H7 (cell line): ENCODE measurements at places on chromosomes 11 and 22. TPM values are rescaled to one million over a fixed set of nuclear protein-coding genes. Genes with fewer than 3 reads are reported as not detected.

PRODH gene
- 34.3 and 53.1 TPM in 2 replicates for total RNA-seq

HORMAD2 gene
- not detected in 2 replicates for total RNA-seq

C11orf91 gene
- not detected in 2 replicates for total RNA-seq

MN1 gene
- 22.1 and 26.4 TPM in 2 replicates for total RNA-seq

HBG2 gene
- not detected in 2 replicates for total RNA-seq

DNA sequence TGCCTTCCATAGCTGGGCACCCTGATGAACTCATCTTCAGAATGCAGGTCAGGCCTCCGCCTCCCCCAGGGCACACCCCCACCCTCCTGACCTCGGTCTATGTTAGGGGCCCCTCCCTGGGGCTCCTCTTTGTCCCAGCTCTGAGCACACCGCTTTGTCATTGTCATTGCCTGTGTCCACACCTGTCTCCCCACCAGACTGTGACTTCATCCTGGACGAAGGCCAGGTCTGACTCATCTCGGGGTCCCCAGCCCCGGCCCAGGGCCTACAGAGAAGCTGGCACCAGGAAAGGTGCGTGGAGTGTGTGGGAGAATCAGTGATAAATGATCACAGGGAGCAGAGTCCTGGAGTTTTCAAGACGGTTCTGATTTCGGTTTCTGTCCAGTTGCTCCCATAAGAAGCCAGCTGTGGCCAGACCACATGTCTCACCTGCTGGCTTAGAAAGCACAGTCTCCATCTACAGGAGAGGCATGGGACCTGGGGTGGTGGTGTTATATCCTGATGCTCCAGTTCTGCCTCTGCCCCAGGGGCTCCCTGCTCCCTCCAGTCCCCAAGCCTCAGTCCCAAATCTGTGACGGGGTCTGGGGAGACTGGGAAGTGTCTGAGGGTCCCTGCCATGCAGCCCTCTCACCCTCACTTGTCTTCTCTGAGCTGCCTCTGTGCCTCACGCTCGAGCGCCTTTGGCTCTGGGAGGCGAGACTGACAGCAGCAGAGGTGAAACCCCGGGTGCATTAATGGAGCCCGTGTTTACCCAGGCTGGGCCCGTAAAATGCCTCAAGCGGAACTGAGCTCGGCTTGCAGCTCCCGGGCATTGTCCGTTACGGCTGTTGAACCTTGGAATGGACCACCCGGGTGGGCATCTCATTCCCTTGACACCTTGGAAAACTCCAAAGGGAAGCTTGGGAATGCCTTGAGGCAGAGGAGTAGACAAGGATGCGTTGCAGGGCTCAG, 85.5 kb upstream of the WNT11 start:
- no peak for DNase-seq

GRCh38 chr11:106950067-106950491, 68.2 kb downstream of the GUCY1A2 start:
- no peak for DNase-seq

DNA sequence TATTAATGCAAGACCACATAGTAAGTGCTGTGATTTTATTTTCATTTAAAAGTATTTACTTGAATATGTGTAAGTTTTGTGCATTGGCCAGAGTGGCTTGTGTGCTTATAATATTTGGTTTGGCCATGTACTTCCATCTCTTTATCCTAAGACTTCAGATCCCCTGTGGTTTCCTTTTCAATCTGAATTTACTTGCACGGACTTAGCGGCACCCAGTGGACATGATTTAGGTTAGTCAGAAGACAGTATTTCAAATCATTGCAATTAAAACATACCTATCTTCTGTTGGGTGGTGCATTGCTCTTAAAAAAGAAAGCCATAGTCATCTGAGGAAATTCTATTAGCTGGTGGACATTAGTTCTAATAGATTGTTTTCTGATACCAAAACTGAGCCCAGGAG, 30.7 kb downstream of the PIWIL4 start:
- DNase-seq: no peak

- DNase-seq: no peak
Measured at GRCh38 chr11:126063507-126063852, 814 bp upstream of the CDON start.

DNA sequence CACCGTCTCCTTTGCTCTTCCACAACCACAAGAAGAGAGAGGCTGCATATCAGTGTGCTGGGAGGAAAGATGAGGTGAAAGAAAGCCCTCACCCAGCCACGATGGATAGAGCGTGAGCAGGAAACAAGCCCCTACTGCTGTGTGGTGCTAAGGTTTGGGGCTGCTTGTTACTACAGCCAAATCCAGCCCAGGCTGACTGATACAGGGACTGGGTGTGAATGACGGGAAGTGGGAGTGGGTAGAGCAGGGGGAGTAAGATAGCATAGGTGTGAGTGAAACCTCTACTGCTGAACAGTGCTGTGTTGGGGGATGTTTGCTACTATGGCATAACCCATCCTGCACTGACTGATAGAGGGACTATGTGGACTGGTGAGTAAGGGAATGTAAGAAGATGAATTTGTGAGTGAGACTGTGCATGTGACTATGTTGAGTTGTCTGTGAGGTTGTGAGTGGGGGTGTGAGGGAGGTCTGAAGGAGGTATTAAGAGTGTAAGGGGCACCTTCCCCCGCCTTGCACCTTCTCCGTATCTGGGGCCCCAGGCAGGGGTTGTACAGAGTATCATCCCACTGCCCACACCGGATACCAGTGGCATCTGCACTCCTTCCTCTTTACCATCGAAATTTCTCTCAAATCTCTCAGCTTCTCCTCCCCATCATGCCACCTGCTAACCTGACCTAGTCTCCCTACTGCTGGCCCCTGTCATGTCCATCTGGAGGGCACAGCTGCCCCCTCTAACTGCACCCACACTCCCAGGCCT, 91.5 kb downstream of the MN1 start:
- no peak for DNase-seq

DNA sequence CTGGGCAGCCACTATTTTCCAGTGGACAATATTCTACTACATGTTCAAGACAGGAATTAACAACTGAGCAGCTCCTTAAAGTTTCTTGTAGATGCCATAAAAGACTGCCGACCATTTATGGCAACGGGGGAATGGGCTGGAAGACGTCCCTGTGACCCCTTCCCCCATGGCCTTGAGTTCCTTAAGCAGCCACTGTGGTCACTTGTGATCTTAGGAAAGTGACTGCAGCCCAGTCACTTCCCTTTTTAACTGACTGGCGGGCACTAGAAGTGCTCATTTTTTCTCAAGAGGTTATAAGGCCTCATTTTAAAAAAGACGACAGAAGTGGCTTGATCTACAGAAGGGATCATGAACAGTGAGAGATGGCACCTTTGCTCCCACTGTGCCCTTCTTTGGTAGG, 153.2 kb upstream of the NARS2 start:
- no peak for DNase-seq
